ENCODE measurements at places on chromosomes 13 and 19. TPM values are rescaled to one million over a fixed set of nuclear protein-coding genes. Genes with fewer than 3 reads are reported as not detected.

DNA sequence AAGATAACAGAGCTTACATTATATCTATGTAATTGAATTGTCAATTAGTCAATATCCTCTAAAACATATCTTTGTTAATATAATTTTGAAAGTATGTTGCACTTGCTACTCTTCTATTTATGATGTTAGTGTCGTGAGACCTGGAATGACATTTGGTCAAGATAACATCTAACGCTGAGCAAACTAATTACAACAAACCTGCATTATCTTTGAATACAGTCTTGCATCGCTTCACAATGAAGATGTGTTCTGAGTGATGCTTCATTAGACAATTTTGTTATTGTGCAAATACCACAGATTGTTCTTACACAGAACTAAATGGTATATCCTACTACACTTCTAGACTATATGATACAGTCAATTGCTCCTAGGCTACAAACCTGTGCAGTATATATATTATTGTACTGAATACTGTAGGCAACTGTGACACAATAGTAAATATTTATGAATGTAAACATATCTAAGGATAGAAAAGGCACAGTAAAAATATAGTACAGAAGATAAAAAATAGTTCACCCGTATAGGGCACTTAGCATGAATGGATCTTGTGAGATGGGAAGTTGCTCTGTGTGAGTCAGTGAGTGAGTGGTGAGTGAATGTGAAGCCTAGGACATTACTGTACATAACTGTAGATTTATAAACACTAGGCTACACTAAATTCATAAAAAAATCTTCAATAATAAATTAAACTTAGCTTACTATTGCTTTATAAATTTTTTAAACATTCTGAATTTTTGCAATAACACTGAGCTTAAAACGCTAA is 1773.8 kb downstream of the PCDH9 start:
- no peak for DNase-seq

DNA sequence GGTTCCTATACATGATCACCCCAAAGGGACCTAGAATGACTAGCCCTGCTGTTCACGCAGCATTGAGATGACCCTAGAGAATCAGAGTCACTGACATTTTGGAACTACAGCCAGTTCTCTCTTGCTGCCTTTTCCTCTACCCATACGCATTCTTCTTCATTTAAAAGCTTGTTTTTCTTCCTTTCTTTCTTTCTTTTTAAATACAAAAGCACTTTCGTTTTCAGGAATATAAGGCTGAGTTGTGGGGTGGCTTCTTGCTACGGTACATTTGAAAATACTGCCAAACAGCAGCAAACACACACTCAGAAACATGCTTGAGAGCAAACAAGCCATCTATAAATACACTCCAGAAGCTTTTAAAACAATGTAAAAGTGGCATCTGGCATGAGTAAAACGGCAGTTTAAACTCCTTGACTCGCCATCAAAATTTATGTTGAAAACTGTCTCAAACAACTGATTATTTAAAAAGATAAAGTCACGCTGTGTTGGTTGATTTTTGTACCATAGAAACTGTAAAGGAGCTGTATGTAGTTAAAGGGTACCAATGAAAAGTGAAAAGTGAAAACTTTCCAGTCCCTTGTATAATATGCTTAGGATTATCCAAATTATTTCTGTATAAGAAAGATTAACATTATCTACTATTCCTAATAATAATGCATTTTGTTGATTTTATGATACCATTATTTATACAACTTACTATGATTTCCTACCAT is 95.6 kb downstream of the PCDH9 start:
- no peak for DNase-seq

GRCh38 chr19:55613396-55613795 is 7.9 kb downstream of the ZNF865 start:
- DNase-seq = no peak

The SIGLEC11 gene
- total RNA-seq = 0.60 TPM
